ENCODE measurements at places on chromosomes 7 and 10.
A peak's percentile ranks its signal among the peaks of the same experiment; 100 is the strongest.

- DNase-seq = no peak
These were observed 13.9 kb upstream of the PRXL2A start for GRCh38 chr10:80394358-80394916.

DNA sequence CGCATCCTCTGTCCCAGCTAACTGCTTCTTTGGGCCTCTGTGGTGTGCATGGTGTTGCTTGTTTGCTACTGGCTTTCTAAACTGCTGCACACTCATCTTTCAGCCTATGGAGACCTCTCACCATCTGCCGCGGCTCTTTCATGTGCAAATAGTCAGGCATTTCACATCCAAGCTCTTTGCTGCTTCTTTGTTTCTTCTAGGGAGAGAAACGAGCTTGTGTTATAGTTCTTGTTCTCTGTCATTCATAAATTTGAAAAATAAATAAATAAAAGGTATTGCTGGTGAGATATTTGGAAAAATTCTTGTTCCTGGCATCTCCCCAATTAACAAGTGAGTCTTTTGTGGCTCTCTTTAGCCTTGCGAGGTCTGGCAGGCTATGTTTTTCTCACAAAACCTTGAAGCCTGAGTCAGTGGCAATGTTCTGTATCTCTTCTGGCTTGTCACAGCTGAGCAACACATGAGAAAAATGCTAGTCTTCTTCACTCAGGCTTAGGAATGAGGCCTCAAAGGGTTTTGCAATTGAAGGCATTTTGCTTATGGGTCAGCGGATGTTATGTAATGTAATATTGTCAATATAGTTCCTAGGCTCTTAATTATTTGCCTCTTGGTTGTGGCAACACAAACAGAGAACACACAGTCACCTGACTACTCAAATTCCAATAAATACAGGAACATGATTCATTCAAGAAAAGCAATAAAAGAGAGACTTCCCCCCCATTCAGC, 274.0 kb downstream of the FRMD4A start:
- no peak for DNase-seq

DNA sequence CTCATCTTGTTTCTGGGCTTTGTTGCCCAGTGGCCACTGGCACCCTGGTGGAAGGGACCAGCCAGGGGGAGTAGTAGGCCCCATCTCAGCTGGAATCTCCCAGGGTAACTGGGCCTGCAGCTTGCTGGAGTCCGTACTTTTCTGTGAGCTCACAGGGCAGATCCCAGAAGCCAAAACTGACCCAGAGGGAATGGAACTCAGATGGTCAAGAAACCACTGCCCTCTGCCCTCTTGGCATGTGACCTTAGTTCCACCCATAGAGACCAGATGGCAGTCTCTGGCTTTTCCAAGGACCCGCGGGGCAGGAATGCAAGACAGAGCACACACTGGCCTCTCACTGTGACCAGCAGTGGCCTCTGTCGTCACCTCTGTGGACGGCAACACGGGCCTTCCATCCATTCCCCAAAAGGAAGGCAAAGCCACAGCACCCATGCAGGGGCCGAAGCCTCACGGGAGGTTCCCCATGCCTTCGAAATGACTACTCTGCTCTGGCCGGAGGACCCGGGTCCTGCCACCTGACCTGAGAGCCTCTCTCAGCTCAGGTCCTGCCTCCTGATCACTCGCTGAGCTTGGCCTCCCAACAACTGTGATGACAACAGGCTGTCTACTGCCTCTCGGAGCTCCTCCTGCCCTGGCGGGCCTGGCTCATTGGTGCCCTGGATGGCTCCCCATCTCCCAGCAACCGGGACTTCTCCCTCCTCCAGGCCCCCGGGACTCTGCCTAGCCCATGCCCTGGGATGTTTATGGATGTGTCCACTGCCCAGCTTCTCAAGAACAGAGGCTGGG, 29.9 kb downstream of the MYL10 start:
- DNase-seq = no peak

DNA sequence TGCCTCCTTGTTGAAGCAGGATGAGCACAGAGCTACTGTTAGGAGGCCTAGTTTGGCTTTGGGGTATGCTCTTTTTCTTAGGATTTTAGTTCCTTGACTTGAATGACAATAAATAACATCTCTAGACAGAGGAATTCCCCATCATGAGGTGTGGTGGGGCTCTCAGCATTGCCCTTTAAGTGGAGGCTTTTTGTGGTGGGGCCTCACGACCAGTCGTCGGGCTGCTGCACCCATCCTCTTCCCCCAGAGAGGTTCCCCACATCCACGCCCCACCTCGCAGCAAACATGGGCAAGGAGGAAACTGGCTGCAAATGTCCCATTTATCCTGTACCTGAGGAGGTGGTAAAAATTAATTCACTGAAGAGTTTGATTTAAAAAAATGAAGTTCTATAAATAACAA, 36.1 kb upstream of the TARP start:
- DNase-seq = no peak

DNA sequence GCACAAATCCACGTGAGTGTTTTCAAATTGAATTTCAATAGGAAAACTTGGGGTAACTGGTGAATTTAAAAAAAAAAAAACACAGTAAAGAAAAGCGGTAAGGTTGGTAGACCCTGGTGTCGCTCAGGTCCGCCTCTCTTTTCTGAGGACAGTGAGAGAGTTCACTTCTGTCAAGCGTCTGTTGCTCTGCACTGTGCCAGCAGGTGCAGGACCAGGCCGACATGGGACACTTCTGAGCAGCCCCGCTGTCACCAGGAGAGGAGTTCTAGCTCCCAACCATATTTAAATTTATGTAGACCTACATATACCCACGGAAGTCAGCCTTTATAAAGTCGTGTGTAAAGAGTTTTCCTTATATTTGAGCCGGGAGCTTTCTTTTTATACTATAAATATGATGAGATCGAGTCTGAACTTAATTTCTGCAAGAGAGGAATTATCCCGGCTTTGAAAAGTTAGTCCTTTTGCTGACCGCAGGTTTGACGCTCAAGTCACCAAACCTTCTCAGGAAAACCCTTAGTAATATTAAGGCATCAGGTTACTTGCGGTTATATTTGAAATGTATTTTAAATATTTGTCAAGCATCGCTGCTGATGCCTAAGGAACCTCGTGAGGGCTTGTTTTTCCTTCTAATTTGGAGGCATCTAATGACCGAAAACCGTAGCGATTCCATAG, 531 bp downstream of the IKZF1 start:
- DNase-seq = no peak

DNA sequence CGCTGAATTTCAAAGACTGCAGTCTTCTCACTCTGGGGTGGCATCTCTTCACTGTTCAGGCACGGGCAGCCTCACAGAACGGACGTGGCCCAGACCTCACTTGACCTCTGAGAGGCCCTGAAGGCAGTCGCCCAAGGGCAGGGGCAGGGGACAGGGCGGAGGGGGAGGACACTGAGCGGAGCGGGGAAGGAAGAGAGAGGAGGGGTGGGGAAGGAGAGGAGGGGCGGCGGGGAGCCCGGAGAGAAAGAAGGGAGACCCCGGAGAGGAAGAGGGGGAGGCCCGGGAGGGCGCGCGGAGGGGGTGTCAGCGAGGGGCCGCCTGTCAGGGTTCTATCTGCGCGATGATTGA, 58.7 kb upstream of the COMTD1 start:
- DNase-seq = no peak

GRCh38 chr10:71899665-71900412, 48.8 kb upstream of the PSAP start:
- no peak for DNase-seq

- no peak for DNase-seq
These were observed 384 bp downstream of the DCLRE1C start for GRCh38 chr10:14953424-14954000.

DNA sequence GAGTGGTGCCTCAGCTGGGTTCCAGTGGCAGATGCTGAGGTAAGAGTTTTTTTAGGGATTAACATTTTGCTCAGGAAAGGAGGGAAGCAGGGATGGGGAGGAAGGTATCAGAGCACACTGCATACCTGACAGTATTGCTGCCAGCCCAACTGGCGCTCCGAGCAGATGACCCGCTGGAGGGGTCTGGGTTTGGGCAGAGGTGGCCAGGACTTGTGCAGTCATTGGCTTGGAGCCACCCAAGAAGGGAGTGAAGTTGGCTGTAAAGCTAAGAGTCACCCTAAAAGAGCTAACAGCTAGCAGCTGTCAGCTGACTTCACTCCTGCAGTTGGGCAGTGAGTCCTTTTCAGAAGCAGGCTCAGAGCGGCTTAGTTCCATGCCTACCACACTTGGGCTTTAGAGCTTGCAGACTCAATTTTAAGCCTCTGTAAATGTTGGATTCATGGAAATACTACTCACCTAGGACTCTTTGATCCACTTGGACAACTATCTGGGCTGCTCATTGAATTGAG, 5.8 kb upstream of the ARHGAP22 start:
- no peak for DNase-seq

GRCh38 chr10:20970044-20970443, 72.9 kb upstream of the NEBL start:
- no peak for DNase-seq

DNA sequence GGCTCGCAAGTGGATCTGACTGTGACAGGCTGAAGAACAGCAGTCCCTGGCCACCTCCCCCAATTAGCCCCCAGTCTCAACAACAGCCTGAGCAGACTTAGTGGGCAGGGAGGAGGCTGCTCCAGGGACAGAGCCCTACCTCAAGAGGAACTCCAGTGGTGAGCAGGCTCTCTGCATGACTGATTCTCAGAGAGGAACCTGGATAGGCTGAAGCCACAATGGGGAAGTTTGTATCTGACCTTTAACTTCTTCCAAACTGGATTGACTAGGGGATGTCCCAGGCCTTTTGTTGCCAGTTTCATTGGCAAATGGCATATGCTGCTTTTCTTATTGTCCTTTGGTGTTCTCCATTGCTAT, 93.0 kb downstream of the ARHGAP22 start:
- DNase-seq = no peak

DNA sequence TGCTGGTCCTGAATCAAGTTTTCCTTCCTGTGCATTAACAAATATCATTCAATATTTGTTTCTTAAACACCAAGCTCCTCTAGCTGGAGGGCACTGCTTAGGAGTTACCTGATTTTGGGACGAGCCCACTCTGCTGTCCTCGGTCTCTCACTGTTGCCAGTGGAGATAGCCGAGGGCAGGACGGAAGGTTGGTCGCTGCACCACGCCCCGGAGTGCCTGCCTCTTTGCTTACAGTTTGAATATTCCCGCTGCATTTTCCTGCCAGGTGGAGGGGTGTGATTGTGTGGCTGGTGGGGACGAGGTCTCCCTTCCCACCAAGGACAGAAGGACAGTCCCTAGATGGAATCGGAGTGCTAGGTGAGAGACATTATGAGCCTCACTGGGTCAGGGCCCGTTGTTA, 201.5 kb downstream of the DNAJB6 start:
- DNase-seq = no peak

DNA sequence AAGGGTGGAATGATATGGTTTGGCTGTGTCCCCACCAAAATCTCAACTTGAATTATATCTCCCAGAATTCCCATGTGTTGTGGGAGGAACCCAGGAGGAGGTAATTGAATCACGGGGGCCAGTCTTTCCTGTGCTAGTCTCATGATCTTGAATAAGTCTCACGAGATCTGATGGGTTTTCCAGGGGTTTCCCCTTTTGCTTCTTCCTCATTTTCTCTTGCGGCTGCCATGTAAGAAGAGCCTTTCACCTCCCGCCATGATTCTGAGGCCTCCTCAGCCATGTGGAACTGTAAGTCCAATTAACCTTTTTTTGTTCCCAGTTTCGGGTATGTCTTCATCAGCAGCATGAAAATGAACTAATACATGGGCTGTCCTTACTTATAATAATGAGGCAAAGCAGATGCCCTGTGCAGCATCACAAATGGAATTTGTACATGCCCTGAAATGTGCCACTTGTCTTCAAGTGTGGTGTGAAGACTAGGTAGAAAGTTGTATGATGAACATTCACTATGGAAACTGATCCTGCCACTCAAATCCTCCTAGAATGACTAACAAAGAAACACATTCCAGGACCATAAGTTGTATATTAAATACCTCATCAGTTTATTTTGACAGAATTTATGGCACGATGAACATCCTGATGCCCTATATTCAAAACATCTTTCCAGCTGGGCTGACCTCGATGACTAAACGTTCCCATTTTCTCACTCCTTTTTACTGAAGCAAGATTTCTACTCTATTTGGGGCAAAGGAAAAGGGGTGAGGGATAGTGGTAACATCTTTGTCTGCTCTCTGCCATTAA, 122.8 kb upstream of the CTTNBP2 start:
- no peak for DNase-seq

DNA sequence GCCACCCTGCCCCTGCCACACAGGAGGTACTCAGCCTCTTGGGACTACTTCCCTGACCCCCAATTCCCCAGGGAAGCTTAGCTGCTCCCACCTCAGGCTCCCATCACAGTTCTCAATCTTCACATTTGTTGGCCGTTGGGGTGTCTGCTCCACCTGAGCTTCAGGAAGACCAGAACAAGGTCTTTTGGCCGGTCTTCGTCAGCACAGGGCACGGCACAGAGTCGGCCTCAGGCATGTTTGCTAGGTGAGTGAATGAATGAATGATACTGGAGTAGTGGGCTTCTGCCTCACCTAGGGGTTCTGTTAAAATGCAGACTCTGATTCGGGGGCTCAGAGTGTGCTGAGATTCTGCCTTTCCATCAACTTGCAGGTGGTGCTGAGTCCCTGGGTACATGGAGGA, 20.3 kb downstream of the GPRIN2 start:
- DNase-seq = no peak

- DNase-seq = peak; percentile 79
These were observed 31.8 kb upstream of the OCM2 start for GRCh38 chr7:98021588-98022351.

DNA sequence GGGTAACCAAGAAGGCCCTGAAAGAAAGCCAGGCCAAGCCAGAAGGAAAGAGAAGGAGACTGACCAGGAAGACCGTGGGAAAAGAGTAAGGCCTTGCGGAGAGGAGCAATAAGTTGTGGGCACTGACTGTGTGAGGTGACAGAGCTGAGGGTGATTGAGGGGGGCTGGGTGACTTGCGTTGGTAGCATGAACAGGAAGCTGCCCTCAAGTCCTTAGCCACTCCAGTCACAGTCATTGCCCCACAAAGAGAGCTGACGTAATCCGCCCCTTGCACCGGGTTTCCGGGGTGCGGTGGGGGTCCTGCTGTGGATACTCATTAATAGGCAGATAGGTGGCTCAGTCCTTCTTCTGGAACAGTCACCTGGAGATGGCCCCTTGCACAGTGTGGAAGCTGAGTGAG, 16.1 kb upstream of the DMBT1 start:
- DNase-seq = no peak

DNA sequence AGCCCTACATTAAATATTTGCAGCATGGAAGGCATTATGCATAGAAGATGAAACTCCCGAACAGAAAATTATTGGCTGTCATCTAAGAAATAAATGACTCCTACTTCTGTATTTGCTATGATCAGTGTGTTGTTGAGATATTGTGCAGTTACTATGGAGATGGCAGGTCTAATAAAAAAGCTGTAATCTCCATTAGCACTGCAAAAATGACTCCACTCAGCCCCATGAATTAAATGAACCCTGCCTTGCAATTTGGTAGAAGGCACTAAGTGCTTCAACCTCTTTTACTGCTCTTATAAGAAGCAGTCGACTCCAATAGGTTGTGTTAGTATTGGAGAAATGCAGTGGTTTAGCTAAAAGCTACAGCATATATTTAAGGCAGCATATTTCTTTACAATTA, 290.0 kb upstream of the PHYHIPL start:
- DNase-seq = no peak

DNA sequence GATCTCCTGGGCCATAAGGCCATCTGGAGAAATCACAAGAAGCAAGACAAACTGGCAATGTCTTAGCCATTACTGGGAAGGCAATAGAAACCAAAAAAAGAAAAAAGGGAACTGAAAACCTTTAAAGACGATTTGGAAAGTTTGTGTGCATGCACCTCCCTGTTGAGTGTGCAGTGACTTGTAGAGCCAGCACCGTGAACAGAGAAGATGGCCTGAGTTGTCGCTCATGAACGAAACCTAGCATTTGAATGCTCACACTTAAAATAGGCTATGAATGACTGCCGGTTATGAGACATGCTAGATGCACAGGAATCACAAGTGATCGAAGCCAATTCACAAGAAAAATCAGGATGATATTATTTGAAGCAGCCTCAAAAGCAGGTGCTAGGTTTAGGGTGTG, 151.3 kb upstream of the ADO start:
- DNase-seq = no peak

All from ascending aorta (tissue), 2 donors.